ENCODE measurements at places on chromosomes 1 and 21.

- no peak for DNase-seq
Observed at GRCh38 chr1:215731699-215732098, 164.6 kb downstream of the KCTD3 start.

GRCh38 chr1:86965012-86965826 is 50.8 kb downstream of the HS2ST1 start:
- peak; percentile 28 for DNase-seq

- no peak for DNase-seq
Observed at GRCh38 chr1:202462342-202463076, 114.0 kb downstream of the PPP1R12B start.

DNA sequence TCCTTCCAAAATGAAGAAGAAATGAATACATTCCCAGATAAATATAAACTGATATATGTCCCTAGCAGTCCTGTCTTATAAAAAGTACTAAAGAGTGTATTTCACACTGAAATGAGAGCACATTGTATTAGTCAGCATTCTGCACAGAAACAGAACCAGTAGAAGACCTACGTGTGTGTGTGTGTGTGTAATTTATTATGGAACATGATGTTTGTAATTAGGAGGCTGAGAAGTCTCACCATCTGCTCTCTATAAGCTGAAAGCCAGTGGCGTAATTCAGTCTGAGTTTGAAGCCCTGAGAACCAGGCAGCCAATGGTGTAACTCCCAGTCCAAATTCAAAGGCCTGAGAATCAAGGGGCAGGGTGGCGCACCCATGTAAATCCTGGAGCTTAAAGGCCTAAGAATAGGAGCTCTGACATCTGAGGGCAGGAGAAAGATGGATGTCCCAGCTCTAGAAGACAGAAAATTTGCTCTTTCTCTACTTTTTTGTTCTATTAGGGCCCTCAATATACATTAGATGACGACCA is 146.5 kb upstream of the LYPLAL1 start:
- no peak for DNase-seq

DNA sequence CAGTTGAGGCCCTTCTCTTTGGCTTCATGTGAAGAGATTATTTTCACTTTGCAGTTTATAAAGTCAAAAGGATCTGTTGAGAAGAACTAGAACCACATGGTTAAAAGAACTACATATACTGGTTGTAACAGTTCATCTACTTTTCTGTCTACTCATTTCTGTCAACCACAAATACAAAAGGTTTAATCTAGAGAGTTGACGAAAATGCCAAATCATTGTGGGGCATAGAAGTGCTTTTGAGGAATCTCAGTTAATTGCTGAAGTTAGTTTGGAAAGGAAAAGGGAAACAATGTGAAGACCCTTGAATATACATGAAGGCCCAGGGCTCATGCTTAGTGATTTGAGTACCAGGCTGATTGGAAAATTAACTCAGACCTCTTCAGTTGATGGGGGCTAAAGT is 415.7 kb upstream of the ZP4 start:
- no peak for DNase-seq

DNA sequence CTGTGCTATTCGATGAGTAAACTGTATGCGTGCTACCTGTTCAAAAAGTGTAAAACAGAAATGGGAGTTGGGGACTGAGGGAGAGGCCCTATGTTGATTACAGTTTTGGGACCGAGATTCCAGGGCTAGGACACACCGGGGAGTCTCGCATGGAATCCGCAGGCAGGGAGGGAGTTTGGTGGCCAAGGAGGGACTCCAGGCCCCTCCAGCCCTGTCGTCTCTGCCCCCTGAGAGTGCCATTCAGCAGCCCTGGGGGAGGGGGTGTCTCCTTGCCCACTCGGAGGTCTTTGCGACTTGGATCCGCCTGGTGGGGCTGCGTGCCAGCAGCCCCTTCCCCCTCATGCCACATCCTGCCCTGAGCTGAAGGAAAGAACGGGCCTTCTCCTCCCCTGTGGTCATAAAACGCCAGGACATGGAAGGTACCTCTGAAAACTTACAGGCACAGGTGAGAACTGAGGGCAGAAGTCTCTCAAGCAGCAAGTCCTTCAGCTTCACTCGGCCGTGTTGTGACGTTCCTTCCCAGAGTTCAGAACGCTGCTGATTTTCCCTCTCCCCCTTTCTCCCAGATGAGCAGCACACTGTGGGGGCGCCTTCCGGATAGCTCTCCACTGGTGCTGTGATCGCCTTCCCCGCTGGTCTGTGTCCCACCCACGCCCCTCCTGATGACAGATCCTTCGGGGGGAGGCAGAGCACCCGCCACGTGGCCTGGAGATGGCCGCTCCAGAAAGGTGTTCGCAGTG is 141.4 kb downstream of the PEX14 start:
- DNase-seq, result no peak

GRCh38 chr1:82564333-82564732 is 763.6 kb downstream of the ADGRL2 start:
- no peak for DNase-seq

DNA sequence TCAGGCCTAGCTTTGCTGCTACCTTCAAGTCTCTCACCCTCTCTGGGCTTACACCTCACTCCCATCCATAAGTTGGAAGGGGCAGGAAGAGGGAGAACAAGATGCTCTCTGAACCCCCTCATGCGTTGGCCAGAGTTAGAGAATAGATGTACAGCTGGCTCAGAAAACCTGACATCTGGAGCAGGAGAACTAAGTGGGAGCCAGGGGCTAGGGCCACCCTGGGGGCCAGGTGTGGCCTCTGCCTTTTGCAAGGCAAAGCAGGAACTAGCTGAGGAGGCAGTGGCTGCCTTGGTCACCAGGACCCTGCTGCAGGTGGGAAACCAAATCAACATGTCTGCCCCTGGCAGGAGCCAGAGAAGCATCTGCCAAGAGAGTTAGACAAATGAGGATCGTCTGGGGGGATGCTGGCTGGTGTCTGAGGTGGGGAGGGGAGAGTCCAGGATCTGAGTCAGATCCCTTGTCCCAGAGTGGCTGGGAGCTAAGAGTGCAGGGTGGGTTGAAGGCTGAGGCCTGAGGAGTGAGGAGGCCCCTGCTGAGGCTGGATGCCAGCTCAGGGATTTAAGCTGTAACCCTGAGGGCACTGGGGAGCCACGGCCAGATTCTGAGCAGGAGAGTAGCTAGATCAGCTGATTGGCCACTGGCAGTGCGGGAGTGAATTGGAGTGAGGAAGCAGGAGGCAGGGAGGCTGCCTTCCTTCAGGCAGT is 115.0 kb downstream of the EPHB2 start:
- DNase-seq, result no peak

DNA sequence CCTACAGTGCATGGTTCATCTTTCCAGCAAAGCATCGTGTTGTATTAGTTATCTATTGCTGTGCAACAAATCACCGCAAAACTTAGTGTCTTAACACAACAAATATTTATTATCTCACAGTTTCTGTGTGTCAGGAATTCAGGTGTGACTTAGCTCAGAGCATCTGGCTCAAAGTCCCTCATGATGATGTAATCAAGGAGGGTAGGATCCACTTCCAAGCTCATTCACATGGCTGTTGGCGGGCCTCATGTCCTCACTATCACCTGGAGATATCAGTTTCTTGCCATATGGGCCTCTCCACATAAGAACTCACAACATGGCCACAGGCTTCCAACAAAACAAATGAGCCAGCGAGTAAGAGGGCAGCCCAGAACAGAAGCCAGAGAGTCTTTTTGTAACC is 135.6 kb upstream of the GJB5 start:
- DNase-seq, result no peak

DNA sequence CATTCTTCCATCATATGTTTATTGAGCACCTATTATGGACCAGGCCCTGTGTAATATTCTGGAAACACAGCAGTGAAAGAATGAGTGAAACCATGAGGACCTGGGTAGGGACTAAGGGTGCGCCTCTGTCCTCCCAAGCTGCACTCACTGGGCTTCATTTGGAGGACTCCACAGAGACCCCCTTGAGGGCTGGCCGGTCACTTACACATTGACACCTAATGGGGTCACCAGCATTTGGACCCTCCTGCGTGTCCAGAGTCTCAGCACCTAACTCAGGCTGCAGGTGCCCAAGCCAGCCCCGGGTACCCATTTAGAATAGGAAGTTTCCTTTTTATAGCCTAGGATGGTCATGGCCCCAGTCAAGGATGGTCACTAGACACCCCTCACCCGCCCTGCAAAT is 2.8 kb upstream of the FNDC5 start:
- DNase-seq, result no peak

DNA sequence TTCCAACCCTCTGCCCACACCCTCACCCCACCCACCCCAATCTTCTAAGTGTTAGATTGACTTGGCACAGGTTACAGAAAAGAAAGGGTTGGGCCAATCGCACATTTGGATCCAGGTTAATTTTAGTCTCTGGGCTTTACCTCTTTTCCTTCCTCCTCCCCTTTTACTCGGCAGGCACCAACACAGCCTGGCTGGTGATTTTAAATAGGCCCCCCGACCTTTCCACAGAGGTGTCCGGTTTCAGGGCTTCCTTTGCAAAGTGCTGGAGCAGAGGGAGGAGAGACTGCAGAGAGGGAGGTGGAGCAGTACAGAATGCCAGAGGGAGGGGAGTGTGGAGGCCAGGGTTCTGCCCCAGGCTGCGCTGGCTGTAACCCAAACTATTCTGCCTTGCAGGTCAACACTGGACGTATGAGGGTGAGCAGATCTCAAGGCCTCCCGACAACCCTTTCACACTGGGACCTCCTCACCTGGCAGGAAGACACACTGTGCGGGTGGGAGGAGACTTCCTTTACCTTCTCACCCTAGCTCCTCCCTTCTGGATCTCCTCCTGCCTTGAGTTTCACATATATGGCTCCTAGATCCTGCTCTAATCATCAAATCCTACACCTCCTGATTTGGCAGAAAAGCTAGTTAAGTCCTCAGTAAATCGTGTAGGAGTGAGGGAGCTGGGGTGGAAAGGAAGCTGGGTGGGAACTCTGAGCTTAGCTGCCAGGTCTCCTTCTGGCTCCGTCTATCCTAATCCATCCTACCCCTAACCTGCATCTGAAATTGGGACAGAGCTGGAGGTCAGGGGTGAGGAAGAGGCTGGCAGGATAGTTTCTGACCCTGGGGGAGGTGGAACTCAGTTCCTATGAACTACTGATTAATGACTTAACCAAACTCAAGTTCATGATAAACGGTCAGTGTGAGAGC is 2.4 kb downstream of the CA14 start:
- DNase-seq, result no peak

- DNase-seq, result no peak
Observed at GRCh38 chr1:169999331-169999741, 75.2 kb downstream of the KIFAP3 start.

DNA sequence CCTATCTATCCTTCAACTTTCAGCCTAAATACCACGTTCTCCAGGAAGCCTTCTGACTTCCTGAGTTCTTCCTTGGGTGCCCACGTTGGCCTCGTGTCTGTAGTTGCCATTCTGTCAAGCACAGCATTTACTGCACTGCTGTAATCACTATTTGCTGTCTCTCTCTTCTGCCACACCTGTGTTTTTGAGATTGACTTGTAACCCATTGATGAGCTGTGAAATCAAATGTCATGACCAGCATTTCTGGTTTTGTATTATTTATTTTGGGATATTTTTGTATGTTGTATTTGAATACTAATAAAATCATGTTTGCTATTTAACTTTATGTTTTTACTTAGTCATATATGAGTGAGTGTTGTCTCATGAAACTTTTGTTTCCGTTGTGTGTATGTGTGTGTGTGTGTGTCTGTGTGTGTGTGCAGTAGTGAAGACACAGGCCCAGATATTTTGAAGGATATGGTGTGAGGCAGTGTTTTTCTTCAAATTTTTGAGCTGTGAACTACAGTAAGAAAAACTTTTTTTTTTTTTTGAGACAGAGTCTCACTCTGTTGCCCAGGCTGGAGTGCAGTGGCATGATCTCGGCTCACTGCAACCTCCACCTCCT is 126.2 kb upstream of the SERBP1 start:
- DNase-seq, result no peak

DNA sequence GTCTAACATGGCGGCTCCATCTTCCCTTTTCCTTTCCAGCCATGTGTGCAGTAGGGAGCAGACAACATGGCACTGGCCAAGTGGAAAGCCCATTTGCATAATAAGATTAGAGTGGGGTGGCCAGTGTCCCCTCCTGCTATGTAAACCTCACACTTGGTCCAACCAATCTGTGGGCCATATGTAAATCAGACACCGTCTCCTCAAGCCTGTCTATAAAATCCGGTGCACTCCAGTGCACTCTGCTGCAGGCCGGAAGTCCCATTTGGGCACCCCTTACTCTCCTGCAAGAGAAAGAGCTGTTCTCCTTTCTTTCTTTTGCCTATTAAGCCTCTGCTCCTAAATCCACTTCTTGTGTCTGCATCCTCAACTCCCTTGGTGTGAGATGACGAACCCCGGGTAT is 44.1 kb downstream of the OLFML3 start:
- no peak for DNase-seq

DNA sequence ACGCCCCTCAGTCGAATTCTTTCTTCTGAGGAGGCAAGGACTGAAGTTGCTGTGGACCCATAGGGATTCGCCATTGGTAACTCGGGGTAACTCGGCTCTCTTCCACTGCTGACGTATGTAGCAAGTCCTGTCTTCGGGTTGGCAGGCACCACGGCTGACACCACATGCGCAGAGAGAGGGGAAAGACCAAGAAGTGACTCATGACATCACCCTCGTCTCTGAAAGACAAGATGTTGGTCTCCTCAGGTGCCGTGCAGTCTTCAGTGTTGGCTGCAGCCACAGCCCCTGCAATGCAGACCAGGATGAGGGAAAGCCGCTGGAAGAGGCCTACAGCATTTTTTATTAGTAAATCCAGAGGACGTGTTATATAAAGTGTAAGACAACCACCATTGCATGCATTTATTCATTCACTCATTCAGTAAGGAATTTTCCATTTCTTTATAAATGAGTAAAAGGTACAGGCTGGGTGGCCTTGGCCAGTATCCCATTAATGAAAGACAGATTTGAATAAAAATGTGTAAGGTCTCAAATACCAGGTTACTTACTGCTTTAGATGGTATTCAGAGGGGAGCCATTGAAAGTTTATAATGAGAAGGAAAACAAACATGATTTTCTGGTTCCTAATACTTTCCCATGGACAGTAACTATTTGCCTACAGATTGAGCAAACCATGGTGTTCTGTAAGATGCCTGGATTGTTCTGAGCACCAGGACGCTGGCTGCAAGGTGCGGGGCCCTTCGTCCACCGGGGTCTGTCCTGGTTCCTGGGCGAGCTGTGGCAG is 50.7 kb upstream of the IRF2BP2 start:
- no peak for DNase-seq

Measured in suppressor macrophage treated with lipopolysaccharide for 4 hours (primary cell).